ENCODE measurements at places on chromosomes 2 and 18.

- no peak for DNase-seq
Measured at GRCh38 chr2:47073641-47074040, 81.5 kb downstream of the STPG4 start.

DNA sequence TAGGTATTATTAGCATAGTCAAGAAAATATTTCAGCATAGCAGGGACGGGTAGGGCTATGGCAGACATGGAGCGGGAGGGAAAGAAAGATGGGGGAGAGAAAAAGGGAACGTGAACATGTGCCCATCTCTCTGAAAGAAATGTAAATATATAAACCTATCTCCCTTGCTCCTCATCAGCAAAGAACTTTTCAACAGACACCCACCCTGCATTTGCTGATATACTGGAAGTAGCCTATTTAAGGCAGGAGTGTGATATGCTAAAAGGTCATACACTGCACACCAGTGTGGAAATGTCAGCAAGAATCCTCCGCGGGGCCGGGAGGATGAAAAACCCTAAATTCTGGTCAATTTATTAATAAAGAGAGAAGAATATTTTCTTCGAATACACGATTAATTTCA lies 1.7 kb downstream of the MBOAT2 start:
- no peak for DNase-seq

- no peak for DNase-seq
Measured at GRCh38 chr2:29225814-29226213, 110.6 kb downstream of the CLIP4 start.

- no peak for DNase-seq
Measured at GRCh38 chr2:161068670-161069069, 91.6 kb upstream of the TANK start.

Data from PC-3 (cell line).